Stimulated activated CD4-positive, alpha-beta T cell treated with anti-CD3 and anti-CD28 coated beads, Interleukin-4, amount 100 ng/mL, for 48 hours (primary cell): ENCODE measurements at places on chromosomes 7 and 10.

- no peak for DNase-seq
These were observed 39.6 kb downstream of the PPIF start for GRCh38 chr10:79386637-79387465.

GRCh38 chr10:86102451-86102850 is 264.1 kb downstream of the GRID1 start:
- DNase-seq: no peak

DNA sequence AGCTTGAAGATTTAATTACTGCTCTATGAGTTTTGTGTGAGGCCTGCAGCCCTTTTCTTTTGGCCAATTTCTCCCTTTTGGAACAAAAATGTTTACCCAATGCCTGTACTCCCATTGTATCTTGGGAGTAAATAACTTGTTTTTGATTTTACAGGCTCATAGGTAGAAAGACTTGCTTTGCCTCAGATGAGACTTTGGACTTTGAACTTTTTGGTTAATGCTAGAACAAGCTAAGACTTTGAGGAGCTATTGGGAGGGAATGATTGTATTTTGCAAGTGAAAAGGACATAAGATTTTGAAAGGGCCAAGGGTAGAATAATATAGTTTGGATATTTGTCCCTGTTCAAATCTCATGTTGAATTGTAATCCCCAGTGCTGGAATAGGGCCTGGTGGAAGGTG is 152.0 kb downstream of the MAGI2 start:
- DNase-seq: no peak

DNA sequence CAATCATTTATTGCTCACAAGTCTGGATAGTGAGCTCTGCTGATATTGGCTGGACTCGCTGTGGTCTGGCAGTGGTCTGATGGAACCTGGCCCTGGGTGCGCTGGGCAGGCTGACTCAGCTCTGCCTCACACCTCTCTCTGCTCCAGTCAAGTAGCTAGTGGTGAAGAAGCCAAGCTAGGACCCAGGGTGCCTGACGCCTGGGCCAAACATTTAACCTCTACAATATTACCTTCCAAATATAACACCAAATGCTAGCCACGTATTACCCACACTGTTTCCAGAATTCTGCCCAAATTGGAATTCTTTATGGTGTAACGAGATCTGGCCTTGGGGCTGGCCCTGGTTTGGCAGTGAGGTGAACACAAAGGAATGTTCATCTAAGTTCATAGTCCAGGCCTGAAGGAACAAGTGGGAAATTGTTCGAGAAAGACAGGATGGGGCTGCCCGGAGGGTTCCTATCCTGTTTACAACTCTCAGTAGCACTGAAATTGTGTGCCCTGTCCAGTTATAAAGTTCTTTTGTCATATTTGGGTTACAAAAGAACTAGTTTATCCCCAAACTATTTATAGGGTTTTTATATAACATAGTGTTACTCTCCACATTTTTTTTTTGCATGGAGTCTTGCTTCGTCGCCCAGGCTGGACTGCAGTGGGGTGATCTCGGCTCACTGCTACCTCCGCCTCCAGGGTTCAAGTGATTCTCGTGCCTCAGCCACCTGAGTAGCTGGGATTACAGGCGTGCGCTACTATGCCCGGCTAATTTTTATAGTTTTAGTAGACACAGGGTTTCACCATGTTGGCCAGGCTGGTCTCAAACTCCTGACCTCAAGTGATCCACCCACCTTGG is 16.3 kb downstream of the OR2AE1 start:
- no peak for DNase-seq

DNA sequence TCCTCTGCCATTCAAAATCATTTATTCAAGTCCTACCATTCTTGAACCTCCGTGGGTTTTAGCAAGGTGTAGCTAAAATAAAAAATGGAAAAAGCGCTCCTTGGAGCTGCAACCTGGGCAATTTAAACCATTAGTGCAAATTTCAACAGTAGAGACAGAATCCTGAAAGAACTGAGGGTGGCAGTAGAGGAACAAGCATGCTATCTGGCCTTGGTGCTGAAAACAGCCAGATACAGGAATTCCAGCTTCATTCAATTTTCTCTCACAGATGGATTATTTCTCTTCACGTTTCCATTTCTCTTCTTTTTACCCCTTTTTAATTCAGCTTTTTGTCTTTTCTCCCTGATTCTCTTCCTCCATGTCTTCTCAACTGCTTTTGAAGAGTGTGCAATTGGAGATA is 77.7 kb downstream of the OTUD1 start:
- DNase-seq: no peak

- no peak for DNase-seq
These were observed 219.0 kb downstream of the DIP2C start for GRCh38 chr10:470339-471003.

GRCh38 chr10:3068968-3069737 is 1.8 kb downstream of the PFKP start:
- no peak for DNase-seq

DNA sequence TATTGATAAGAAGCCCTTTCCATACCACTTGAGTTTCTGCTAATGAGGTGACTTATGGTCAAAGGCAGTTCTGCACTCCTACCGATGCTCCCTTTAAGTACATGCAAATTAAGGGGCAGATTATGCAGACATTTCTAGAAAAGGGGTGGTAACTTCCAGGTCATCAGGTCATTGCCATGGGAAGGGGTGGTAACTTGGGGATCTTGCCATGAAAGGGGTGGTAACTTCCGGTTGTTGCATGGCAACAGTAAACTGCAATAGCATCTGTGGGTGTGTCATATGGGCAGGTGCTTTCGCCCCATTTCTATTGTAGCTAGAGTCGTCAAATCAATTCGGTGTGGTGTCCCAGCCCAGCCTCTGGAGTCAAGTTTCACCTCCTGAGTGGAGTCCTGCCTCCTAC is 150.9 kb downstream of the UBE2H start:
- DNase-seq: no peak

GRCh38 chr7:106905734-106906133 is 40.7 kb downstream of the PIK3CG start:
- DNase-seq: no peak
